NCI-H1417 treated with DMSO at 0.1 percent for 48 hours (cell line): ENCODE measurements at places on chromosomes 12 and 14.

GRCh38 chr12:77796775-77797174 is 33.9 kb upstream of the NAV3 start:
- no peak for DNase-seq

GRCh38 chr12:43964033-43964432 is 128.2 kb downstream of the TMEM117 start:
- no peak for DNase-seq

DNA sequence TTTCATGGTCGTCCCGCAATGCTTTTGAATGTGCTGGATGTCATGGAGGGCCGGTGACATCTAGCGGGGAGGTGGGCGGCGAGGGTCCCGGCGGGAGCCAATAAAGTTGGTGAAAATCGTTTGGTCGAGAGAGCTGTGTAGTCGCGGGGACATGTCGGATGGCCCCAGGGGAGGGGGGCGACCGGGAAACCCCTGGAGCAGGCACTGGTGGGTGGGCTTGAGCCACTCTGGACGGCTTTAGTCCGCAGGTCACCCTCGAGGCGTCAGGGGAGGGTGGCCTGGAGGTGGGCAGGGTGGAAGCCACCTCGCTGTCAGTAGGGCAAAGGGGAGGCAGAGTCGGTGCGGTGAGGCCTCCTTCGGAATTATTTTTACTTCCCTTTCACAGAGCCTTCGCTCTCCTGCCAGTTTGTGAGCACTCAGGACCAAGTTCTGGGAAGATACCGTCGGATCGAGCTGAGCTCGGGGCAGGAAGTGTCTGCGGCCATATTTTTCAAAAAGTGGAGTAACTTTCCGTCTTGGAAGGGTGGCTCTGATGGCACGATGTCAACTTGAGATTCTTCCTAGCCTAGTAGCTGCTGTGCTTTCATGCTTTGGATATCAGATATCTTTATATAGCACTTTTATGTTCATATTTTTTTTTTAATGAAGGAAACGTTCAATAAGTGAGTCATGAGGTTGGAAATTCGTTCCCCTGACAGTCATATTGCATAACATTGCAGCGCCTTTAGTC is 28.2 kb downstream of the WBP11 start:
- no peak for DNase-seq

GRCh38 chr12:55797068-55797467 is 20.5 kb downstream of the SARNP start:
- no peak for DNase-seq
